ENCODE measurements at places on chromosomes 6 and 20. TPM values are rescaled to one million over a fixed set of nuclear protein-coding genes. Genes with fewer than 3 reads are reported as not detected.

DNA sequence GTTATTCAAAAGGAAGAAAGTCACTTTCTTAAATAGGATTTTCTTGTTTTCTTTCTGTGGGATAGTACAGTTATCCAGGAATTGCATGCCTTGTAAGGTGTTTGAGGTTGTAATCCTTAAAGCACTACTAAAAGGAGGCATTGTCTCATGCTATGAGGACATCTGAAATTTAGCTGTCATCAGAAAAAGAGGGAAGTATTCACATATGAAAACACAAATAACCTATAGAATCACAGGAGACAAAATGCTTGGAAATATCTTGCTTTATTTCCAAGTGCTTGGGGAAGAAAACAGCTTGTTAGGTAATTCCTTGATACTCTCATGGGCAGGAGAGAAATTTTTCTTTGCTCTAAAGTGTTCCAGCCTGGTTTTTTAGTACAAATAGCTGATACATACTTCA lies 40.1 kb downstream of the HECA start:
- no peak for DNase-seq

DNA sequence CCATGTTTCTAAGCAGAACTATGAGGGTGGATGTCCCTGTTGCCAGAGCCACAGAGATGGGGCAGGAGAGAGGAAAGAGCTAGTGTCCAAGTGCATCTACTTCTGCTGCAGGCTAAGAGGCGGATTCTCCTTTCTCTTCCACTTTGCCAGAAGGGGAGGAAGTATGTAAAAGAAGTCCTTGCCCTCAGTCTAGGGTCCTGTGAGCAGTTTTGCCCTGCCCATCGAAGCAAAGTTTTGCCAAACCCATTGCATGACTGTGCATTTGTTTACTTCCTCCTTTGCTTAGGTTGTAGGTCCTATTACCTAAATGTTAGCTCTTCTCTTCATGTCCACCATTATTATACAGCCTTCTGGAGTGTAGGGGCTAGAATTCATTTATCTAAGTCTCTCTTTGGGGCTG lies 106.2 kb upstream of the ARMC2 start:
- no peak for DNase-seq

- no peak for DNase-seq
These were observed 359.4 kb downstream of the HDGFL1 start for GRCh38 chr6:22928775-22929174.

DNA sequence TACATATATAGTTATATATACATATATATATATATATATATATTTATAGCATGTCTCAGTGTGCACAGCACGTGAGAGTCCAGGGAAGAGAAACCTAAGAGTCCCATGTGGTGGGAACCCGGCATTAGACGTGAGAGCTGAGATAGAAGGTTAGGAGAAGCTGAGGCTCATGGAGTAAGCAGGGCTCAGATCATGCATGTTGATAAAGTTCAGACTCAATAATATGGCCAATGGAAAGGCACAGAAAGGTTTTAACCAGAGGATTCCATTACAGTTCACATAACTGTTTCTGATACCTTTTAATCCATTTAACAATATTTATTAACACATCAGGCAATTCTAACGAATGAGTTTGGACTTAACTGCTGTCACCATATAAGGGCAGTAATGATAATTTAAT lies 143.4 kb downstream of the MYB start:
- DNase-seq = no peak

DNA sequence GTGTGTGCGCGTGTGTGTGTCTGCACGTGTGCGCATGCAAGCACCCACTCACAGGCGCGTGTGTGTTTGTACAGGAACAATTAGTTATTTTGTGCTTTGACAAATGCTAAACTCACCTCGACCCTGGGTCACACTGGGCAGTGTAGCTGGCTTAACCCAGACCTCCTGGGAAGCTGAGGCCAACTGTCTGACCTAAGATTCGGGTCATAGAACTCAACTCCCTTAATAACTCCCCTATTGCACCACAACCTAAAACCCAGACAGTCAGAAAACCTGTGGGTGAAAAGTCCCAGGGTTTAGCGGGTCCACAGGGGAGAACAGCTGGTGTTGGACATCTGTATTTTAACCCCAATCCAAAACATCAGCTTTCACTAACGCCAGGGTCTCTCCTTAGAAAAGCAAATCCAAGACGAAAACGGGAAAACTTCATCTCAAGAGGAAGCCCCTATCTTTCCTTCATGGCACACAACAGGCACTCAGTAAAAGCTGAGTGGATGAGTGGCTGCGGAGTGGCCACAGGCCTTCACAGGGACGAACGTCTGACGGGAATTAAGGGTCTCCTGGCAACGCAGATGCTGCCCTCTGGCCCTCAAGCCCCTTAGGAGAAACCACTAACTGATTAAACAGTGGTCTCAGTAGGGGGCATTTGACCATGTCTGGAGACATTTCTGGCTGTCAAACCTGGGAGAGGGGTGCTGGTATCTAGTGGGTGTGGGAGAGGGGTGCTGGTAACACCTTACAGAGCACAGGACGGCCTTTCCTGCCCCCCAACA lies 4.5 kb downstream of the PMEPA1 start:
- DNase-seq = no peak

DNA sequence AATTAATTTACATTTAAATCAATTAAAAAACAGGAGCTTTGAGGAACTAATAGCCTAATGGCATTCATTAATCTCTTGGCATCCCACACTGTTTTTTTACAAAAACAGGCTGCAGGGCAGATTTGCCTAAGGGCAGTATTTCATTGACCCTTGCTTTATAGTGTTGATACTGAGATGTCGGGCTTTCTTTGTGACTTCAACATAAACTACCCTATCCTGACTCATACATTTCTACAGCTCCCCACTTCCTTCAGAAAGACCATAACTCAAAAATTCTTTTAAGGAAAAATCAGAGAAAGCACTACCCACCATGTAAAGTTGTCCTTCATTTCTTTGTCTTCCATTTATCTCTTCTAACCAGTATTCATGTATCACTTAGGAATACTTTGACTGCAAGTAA lies 92.2 kb upstream of the NT5E start:
- no peak for DNase-seq

DNA sequence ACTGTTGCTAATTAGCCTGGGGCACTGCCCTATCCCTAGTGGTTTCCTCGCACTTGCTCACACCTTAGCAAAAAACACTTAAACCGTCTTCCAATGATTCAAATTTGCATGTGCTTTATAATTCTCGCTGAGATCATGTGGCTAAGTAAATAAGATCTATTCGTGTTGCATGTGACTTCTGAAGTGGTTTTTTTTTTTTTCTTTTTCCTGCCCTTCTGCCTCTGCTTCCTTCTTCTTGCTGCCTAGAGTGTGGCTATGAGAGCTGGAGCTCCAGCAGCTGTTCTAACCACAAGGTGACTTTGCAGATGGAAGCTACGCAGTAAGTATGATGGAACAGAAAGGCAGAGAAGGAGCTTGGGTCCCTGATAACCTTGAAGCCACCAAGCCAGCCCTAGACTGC lies 36.5 kb downstream of the SULF2 start:
- DNase-seq = no peak

GRCh38 chr6:5205035-5205507 lies 55.7 kb downstream of the LYRM4 start:
- no peak for DNase-seq

DNA sequence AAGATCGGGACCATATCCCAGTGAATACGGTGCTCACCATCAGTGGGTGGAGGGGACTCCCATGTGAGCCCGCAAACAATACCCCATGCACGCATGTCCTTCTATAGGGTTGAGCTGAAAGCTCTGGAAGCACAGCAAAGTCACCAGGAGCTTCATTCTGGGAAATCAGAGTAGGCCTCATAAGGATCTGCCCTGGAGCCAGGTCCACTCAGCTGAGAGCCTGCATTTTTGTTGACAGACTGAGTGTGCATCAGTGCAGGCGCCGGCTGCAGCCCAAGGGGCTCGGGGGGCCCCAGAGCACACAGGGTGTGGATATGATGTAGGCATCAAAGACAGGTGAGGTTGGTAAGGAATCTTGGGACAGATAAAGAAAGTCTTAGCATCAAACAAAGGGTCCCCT lies 79.8 kb upstream of the CD93 start:
- no peak for DNase-seq

DNA sequence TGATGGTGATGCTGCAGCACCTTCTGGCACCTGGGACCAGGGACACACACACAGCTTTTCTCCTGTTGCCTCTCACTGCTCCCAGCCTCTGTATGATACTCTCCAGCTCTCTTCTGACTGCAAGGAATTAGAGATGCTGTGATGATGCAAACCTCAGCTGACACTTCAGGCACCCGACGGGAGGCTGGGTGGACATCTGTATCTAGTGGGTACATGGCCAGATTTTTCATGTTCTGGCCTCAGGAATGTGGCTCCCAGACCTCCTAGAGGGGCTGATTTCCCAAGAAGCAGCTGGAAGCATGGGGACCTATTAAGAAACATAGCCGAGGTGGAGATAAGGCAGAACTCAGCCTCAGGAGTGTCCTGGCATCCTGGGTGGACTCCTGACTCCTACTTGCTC lies 6.8 kb upstream of the EPB41L1 start:
- DNase-seq = no peak

- no peak for DNase-seq
These were observed 27.6 kb downstream of the POLR1C start for GRCh38 chr6:43544461-43544860.

GRCh38 chr20:4919047-4919704 lies 82.1 kb downstream of the SLC23A2 start:
- no peak for DNase-seq

- no peak for DNase-seq
These were observed 494.3 kb downstream of the EPM2A start for GRCh38 chr6:145241039-145241438.

GRCh38 chr6:11083956-11084355 lies 9.7 kb upstream of the SMIM13 start:
- DNase-seq = no peak

DNA sequence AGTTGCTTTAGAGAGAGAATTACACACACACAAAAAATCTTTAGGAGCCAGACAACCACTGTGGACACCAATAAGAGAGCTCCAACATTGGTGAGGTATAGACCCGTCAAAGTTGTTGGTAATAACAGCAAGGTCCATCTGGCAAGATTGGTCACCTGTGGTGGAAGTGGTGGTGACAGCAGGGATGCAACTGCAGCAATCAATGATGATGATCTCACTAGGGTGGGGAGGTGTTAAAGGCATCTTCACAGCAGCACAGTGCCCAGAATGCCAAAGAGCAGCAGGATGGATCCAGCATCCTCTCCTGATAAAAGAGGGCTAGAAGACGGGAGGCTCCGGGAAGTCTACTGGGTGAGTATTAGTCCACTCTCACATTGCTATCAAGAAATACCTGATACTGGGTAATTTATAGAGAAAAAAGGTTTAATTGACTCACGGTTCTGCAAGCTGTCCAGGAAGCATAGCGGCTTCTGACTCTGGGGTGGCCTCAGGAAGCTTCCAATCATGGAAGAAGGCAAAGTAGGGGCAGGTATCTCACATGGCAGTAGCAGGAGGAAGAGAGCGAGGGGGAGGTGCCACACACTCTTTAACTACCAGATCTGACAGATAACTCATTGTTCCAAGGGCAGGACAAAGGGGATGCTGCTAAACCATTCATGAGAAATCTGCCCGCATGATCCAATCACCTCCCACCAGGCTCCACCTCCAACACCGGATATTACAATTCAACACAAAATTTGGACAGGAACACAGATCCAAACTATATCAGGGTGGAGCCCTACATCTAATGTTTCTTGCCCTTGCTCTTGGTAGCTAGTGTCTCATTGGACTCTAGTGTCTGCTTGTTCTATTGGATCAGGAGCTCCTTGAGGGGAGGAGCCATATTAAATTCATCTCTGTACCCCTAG lies 48.9 kb downstream of the KLHL31 start:
- no peak for DNase-seq

DNA sequence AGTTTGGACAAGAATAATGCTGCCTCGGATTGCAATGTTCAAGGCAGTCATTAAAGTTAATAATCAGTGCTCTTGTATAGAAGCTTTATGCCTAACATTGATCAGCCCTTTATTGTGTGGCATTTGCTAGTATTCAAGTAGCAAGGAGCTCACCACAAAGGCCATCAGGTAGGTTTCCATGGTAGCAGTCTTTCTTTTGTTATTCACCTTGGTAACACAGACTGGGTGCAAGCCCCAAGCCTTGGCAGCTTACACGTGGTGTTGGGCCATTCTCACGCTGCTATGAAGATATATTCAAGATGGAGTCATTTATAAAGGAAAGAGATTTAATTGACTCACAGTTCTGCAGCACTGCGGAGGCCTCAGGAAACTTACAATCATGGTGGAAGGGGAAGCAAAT lies 149.3 kb downstream of the ADAT2 start:
- DNase-seq = no peak

GRCh38 chr6:30748851-30749540 lies 4.6 kb upstream of the IER3 start:
- no peak for DNase-seq

- DNase-seq = no peak
These were observed 48.9 kb downstream of the DEK start for GRCh38 chr6:18215436-18215835.

Gene PSORS1C2
- total RNA-seq = not detected

Gene SRSF12
- total RNA-seq = not detected

Gene C20orf202
- 0.39 TPM for total RNA-seq

Gene NUS1
- 24.6 TPM for total RNA-seq

Gene ZBTB12
- total RNA-seq = 0.20 TPM

Gene BPIFB1
- not detected for total RNA-seq

Gene GGTLC1
- not detected for total RNA-seq

Gene ZBTB22
- 19.4 TPM for total RNA-seq

Gene CYP21A2
- total RNA-seq = not detected

Measured in CD4-positive, CD25-positive, alpha-beta regulatory T cell (primary cell).